ENCODE measurements at places on chromosomes 12 and 14.

- no peak for DNase-seq
These were observed 398.9 kb upstream of the CCDC196 start for GRCh38 chr14:66087231-66087630.

DNA sequence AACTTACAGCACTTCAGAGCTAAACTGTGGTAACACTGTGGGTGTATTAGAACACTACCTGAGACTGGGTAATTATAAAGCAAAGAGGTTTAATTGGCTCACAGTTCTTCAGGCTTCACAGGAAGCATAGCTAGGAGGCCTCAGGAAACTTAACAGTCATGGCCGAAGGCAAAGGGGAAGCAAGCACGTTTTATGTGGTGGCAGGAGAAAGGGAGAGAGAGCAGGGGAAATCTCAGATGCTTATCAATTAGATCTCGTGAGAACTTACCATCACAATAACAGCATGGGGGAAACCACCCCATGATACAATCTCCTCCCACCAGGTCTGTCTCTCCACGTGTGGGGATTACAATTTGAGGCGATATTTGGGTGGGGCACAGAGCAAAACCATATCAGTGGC lies 512.6 kb downstream of the RERGL start:
- DNase-seq: no peak

DNA sequence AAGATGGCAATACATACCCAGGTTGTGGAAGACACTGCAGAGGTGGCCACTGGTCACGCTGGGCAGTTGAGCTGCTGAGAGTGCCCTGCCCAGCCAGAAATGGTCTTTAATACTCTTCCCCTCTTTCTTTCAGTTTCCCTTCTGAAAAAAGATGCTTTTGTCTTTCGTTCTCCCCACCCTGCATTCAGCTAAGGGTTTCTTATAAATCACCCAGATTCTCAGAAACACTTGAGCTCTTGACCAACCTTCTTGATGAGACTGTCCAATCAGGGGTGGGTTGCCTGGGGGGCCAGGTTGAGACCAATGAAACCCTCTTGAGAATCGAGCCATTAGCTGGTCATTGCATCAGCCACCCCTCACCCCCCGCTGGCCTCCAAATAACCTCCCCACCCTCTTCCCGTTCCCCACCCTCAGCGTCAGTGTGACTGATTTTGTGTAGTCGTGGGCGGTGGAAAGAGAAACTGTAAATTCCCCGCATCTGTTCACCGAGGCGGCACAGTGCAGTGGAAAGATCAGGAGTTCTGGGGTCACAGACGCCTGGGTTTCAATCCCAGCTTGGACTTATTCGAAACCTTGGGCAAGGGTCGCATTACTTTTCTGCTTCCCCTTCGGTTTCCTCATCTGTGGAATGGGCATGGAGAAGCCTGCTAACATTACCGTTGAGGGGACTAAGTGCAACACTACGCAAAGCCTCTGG lies 52.3 kb downstream of the SLC25A47 start:
- DNase-seq: peak; percentile 78

GRCh38 chr12:88952562-88952942 lies 372.3 kb upstream of the KITLG start:
- DNase-seq: peak; percentile 44

DNA sequence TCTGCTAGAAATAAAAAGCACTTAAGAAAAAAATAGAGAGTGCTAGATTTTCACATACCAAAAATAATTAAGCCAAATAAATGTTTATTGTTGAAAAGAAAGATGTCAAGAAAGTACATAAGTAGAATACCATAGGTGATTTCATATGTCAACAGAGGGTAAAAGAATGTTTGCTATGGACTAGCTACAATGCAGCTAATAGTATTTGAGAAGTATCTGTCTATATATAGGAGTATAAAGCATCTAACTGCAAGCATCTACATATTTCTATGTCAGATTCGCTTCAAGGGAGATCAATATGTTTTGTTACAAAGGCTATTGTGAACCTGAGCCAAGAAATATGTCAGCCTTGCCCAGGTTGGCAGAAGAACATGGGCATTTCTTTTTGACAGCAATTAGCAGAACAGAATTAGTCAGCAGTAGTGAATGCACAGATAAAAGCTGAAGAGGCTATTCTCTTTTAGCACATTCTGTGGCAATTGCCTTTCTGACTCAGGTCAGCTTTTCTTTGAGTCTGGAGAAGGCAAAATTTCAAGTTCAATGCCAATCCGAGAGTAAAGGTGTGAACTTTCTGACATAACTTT lies 140.1 kb downstream of the ALG10B start:
- DNase-seq: no peak

- no peak for DNase-seq
These were observed 68.1 kb upstream of the KRR1 start for GRCh38 chr12:75579552-75579951.

All from HFFc6 (cell line).